ENCODE measurements at places on chromosomes 7 and 10. TPM values are rescaled to one million over a fixed set of nuclear protein-coding genes. Genes with fewer than 3 reads are reported as not detected.
A peak's percentile ranks its signal among the peaks of the same experiment; 100 is the strongest.

GRCh38 chr10:47020471-47020870 lies 109.2 kb downstream of the PTPN20 start:
- DNase-seq, result no peak

DNA sequence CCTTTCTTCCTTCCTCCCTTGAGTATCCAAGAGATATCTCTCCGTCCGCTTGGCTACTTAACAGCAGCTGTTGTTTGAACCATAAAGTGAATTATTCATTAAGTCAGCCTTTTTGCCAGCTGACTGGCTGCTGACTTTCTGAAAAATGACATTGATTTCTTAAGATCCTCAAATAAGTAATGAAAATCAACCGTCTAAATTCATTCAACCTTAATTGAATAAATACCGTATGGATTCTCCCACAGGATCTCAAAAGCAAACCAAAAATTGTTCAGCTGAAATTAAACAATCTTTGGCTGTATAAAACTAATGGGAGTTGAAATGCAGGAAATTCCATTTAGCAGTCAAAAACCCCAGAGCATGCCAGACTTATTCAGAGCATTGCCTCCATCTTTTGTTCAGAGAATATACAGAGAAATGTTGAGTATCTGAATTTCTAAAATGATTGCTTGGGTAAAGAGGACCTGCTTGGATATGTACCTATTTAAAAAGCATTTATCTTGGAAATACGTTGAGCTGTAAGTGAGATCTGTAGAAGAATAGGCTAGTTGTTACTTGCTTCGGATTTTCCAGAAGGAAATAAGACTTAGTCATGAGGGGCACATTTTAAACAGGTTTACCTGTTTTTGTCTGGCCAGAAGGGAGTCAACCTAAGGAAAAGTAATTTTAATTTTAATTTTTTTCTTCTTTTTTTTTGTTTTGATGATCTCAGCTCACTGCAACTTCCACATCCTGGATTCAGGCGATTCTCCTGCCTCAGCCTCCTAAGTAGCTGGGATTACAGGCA lies 136.2 kb downstream of the PLXDC2 start:
- no peak for DNase-seq

DNA sequence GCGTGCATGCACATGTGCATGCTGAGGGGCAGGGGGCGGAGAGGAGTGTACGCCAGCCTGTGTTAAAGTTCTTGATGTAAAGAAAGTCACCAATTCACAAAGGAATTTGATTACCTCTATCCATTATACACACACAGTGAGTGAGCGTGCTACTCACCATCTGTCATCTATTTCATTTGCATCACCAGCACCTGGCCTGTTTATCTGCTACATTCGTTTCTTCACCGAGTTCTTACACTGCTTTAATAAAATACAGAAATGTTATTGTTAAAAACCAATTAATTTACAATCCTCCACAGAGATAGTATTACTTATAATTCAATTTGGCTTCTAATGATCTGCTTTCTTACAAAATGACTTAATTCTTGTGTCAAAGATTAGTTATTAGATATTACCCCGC lies 32.6 kb downstream of the NEUROD6 start:
- DNase-seq, result no peak

DNA sequence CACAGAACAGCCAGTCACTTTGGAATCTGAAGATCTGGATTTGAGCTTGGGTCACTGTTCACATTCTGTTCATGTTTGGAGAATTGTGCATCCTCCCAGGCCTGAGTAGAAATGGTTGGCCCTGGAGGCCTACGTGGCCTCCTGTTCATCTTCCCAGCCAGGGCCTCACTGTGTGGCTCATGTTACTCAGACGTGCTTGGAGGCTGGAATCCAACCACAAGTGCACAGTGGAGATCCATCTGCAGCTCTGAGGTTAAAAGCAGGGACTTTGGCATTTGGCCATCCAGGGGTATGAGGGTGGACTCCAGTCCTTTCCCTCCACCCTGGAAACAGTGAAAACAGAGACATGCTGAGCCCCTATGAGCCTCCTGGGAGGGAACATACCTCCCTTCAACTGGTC lies 709.0 kb upstream of the IGFBP3 start:
- no peak for DNase-seq

- no peak for DNase-seq
These were observed 327.9 kb upstream of the PRKCQ start for GRCh38 chr10:6907877-6908530.

DNA sequence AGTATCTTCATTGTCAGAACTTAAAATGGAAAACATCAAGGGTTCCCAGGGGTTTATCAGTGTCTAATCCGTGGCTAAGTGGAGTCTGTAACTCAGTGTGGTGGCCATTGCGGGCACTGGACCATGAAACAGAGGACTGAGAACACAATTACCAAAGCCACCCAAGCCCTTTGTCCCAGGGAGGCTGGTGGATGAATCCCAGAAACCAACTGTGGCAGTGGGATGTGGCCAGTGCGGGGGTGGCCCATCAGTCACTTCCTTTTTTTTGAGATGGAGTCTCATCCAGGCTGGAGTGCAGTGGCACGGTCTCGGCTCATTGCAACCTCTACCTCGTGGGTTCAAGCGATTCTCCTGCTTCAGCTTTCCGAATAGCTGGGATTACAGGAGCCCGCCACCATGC lies 61.8 kb downstream of the TACC2 start:
- DNase-seq, result no peak

GRCh38 chr10:32131388-32131787 lies 75.2 kb upstream of the KIF5B start:
- no peak for DNase-seq

DNA sequence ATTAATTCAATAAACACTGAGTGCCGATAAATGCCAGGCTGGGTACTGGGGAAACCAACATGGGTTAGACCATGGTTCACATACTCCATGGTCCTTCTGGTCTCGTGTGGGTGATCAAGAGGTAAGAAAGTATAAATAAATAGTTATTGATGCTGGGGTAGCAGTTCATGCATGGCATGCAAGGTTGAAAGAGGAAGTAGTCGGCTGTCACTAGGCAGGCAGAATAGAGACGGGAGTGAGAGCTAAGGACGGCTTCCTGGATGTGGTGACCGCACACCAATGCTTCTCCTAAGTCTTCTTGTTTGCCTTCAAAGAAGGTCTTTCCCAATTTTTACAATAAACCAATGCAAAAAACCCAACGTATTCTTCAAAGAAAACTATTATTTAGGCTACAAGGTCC lies 208.6 kb downstream of the ADAM12 start:
- DNase-seq, result no peak

GRCh38 chr10:111078505-111079185 lies 1.8 kb downstream of the ADRA2A start:
- DNase-seq, result no peak

- DNase-seq, result no peak
These were observed 296.2 kb downstream of the LRRTM3 start for GRCh38 chr10:67221939-67222494.

DNA sequence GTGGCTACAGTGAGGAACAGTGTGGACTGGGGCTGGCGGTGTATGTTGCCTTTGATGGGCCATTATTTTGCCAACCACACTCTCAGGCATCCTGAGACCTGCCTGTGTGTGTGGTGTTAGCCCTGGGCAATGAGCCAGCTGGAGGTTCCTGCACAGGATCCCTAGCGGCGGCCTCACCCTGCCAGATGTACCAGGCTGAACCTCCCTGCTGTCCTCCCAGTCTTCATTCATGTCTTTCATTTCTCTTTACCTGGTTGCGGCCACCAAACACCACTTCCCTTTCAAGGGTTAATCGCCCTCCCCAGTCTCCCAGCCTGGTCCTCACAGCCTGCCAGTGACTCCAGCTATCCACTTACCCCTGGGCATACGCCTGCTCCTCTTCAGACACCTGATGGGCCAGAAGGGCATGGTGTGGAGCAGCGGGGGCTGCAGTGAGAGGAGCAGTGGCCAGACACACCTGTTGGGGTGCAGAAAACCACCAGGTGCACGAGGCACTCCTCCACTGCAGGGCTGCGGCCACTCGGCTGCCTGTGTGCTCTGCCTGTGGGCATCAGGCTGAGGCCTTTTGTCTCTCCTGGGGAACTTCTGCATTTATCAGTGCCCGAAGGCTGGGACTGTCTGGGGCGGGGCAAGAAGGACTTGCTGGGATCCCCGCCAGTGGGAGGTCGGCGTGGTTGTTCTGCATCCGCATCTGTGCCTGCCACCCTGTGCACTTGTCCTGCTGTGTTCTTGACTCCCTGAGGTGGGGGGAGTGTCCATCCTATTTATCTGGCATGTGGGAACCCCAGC lies 111.6 kb downstream of the ARHGAP22 start:
- no peak for DNase-seq

GRCh38 chr7:135253851-135254771 lies 20.5 kb downstream of the STRA8 start:
- peak; percentile 62 for DNase-seq

- no peak for DNase-seq
These were observed 190.8 kb downstream of the TRIL start for GRCh38 chr7:28767356-28767755.

GRCh38 chr10:34624323-34625153 lies 190.6 kb downstream of the PARD3 start:
- no peak for DNase-seq

DNA sequence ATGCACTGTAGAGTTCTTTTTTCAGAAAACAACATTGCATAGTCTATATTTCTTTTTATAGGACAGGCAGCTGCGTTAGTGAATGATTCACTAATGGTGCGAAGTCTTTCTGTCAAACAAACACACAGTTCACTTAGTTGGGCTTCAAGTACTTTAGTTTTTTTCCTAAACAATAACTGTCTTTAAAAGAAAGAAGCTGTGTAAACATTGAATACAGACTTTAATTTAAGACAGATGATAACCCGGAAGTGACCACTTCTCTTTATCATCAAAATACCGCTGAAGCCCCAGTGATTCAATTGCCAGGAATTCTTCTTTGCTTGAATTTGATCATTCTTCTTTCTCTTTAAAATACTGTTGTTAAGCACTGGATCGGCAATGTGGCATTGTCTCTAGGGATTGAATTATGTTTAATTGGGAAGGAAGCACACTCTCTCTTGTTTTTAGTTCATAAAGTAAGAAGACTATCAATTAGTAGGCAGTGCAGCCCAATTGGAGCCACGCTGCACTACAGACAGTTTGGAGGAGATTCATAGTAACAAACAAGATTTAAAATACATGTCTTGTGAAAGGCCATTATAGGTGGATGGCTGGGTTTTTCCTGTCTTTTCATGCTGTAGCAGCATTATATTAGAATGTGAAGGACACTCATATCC lies 30.4 kb downstream of the CNTNAP2 start:
- DNase-seq, result peak; percentile 5

DNA sequence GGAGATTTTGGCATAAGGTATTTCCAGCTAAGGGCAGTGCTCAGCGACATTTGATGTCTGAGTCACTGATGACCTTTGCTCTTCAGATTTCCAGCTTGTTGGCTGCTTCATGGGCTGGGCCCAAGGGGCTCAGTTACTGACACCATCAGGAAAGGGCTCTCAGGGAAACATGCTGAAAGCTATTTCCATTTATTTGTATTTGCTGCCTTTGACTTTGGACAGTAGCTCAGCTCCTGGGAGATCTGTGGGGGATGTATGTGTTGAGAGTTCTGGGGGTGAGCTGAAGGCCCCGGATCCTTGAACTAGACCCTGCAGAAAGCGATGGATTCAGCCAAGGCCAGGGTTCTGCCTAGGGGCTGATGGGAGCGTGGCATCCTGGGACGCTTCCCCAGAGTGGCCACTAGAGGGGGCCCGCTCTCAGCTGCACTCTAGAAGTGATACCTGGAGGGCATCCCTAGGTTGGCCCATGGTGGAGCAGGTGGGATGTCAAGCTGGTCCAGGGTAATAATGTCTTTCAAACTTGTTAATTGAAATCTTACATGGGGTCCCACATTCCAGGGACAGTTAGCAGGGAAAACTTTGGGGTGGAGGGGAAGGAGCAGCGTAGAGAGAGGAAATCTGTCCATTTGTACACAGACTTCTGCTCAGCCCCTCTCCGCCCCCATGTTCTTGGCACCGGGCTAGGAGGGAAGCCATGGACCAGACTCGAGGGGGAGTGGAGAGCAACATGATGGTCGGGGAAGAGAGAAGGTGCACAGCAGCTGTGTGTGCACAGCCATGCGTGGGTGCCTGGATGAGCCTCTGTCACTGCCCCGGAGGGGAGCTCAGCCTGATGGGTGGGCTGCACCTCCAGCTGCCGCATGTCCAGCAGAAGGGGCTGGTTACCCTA lies 3.0 kb upstream of the BTBD16 start:
- no peak for DNase-seq

DNA sequence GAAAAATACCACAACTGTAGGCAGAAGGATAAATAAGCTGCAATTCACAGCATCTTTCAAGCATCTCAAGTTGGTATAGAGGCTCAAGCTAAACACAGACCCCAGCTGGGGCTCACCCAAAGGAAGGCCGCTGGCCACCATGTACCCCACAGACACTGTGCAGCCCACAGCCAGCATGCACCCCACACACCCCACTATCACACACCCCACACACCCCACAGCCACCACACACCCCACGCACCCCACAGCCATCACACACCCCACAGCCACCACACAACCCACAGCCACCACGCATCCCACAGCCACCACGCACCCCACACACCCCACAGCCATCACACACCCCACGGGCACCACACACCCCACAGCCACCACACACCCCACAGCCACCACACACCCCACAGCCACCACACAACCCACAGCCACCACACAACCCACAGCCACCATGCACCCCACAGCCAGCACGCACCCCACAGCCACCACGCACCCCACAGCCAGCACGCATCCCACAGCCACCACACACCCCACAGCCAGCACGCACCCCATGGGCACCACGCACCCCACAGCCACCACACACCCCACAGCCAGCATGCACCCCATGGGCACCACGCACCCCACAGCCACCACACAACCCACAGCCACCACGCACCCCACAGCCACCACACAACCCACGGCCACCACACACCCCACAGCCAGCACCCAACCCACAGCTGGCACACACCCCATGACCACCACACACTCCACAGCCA lies 214.7 kb downstream of the DNAJB6 start:
- DNase-seq, result no peak

DNA sequence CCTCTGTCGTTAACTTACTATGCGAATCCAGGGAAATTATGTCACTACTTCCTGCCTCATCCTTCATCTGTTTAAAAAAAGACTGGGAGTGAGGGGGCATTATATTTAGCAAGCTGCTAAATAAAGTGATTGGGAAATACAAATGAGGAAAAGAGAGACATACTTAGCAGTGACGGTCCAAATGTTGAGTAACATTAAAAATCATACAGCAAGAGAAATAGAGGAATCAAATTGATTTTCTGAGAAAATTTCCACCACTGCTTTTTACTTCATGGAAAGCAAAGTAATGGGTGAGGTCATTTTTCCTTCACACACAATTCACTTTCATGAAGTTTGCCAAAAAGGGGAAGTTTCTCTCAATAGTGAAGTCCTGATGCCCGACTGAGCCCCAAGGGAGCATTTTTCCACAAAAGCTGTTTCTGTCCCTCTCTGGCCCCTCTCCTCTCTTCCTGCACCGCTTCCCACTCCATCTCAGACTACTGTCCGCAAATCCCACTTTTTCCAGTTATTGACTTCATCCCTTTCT lies 61.9 kb upstream of the ADO start:
- peak; percentile 30 for DNase-seq

- DNase-seq, result peak; percentile 58
These were observed 173.9 kb upstream of the SP4 start for GRCh38 chr7:21253740-21254687.

- DNase-seq, result peak; percentile 78
These were observed 100.0 kb downstream of the INPP5A start for GRCh38 chr10:132637477-132638129.

- no peak for DNase-seq
These were observed 109.6 kb downstream of the KIF20B start for GRCh38 chr10:89810908-89811525.

The GBX1 gene
- 0.30 TPM for polyA plus RNA-seq

The ACTR3C gene
- 0.44 TPM for polyA plus RNA-seq

The BAMBI gene
- polyA plus RNA-seq, result 1.7 TPM

The IL15RA gene
- not detected for polyA plus RNA-seq
